Large intestine (tissue), 12 donors: ENCODE measurements at places on chromosomes 12 and 14. TPM values are rescaled to one million over a fixed set of nuclear protein-coding genes. Genes with fewer than 3 reads are reported as not detected.

Gene E2F7
- 3.7 TPM for polyA plus RNA-seq

Gene PAH
- polyA plus RNA-seq, result 172 TPM

- DNase-seq, result no peak
These were observed 337.6 kb upstream of the CLEC14A start for GRCh38 chr14:38593476-38593875.

DNA sequence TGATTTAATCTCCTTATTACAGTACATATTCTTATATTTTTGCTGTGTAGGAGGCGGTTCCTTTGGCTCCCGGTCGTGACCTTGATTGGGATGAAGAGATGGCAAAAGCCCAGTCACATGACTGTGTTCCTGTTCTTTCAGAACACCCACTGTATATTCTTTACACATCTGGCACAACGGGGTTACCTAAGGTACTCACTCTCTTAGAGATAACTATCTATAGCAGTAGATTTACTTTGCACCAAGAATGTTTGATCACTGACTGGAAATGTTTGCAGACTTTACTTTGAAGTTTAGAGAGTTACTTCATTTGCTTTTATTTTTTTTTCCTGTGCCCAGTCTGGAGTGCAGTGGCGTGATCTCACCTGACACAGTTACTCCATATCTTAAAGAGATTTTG, 65.2 kb downstream of the ACSS3 start:
- no peak for DNase-seq

DNA sequence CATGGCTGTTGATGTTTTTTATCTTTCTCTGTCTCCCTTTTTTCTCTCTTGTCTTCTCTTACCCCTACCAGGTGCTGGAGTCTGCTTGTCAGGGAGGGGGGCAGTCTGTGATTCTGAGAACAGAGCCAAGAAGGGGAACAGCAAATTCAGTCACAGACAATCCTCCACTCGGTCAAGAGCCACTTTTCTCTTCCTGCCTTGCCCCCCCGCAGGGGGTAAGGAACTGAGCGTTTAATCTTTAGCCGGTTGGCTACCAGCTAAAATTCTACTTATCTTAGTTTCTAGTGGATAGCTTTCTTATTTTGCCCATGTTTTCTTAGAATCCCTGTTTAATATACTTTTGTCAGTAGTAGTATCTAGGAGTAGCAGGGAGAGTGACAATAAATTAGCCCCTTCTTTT, 1.9 kb downstream of the RIMKLB start:
- no peak for DNase-seq

- DNase-seq, result peak; percentile 38
These were observed 82.8 kb downstream of the TNFAIP2 start for GRCh38 chr14:103206023-103206481.

- no peak for DNase-seq
These were observed 196.2 kb downstream of the CACNA1C start for GRCh38 chr12:2248901-2249381.

DNA sequence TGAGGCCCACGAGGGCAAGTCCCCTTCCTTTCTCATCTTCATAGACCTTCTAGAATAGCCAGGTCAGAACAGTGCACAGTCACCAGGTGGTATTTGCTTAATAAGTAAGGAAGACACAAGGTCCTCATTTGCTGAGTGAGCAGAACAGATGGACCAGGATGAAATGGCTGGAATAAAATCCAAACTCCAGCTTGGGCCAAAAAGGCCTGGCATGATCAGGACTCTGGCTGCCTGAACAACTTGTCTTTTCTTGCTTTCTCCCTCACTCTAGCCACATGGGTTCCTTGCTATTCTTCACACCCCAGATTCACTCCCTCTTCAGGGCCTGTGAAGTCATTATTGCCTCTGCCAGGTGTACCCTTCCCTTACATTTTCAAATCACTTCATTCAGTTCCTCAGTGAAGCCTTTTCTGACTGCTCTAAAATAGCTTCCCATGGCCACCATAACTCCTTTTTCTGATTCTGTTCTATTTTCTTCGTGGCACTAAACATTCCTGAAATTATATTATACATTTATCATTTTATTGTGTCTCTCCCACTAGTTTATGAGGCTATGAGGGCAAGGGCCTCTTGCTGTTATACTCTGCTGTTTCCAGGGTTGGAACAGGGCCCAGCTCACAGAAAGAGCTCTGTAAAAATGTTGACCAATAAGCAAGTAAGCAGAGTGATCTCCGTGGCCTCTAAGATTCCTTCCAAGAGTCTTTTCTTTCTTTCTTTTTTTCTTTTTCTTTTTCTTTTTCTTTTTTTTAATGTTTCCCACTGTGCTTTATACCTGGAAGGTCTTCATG, 150.8 kb downstream of the TTC8 start:
- DNase-seq, result peak; percentile 21

DNA sequence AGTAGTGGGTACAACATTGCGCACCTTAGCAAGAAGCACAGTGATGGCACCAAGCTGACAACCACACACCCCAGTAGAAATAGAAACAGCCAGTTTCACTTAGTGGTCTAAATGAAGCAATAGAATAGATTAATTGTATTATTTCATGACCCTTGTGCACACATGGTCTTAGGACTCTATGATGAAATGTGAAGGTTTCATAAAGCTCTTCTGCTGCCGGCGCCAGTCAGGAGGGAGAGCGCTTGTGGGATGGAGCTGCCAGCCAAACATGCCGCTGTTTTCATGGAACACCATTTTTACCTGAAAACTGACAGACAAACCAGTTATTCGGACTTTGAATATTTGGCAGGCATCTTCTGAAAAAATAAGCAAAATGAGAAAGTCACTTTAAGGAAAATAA, 100.0 kb downstream of the PPP2R5C start:
- no peak for DNase-seq

- no peak for DNase-seq
These were observed 48.3 kb downstream of the HNRNPC start for GRCh38 chr14:21220874-21221477.

- no peak for DNase-seq
These were observed 98.3 kb downstream of the PTGER2 start for GRCh38 chr14:52412426-52412825.

GRCh38 chr14:94142836-94143235, 13.4 kb upstream of the IFI27L2 start:
- no peak for DNase-seq

GRCh38 chr14:92981726-92982125, 58.8 kb downstream of the CHGA start:
- DNase-seq, result no peak

- no peak for DNase-seq
These were observed 50.1 kb downstream of the CCDC88C start for GRCh38 chr14:91367173-91368171.

- DNase-seq, result no peak
These were observed 122.5 kb downstream of the DICER1 start for GRCh38 chr14:95034788-95035187.

DNA sequence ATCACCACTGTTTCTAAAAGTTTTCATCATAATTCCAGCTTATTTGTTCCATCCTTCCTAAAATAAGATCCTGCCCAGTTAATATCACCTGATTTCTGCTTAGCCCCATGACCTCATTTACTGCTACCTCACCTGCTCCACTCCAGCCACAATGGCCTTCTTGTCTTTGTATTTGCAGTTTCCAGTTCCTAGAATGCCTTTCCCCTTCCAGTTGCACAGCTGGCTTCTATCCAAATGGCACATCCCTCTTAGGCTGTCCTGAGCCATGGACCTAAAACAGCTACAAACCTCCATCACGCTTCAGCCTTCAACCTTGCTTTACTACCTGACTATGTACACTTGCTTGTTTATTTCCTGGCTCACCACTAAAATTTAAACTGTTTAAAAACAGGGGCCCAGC, 6.5 kb upstream of the LGMN start:
- DNase-seq, result no peak

DNA sequence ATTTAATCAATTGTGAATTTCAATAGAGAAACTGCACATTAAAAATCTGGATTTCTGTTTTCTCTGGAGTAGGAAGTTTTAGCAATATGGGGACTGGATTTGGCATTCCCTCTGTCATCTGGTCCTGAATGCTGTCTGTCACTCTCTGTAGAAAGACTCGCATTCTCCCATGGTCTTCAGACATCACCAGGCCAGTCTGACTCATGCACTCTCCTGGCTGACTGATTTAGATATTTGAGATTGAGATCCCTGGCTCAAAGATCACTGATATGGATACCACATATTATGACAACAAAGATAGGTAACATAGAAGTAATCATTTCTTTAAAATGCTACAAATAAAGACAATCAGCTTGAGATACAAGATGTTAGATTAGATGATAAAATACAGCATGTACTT, 524.5 kb downstream of the GALC start:
- DNase-seq, result no peak

GRCh38 chr12:7116916-7117315, 7.9 kb upstream of the C1RL start:
- DNase-seq, result no peak
